Kidney (tissue), 22 donors: ENCODE measurements at places on chromosomes 5 and 9. TPM values are rescaled to one million over a fixed set of nuclear protein-coding genes. Genes with fewer than 3 reads are reported as not detected.

GRCh38 chr9:135216791-135217441 lies 129.4 kb downstream of the OLFM1 start:
- peak; percentile 39 for DNase-seq

SPATA31A3 gene
- polyA plus RNA-seq: not detected

DNA sequence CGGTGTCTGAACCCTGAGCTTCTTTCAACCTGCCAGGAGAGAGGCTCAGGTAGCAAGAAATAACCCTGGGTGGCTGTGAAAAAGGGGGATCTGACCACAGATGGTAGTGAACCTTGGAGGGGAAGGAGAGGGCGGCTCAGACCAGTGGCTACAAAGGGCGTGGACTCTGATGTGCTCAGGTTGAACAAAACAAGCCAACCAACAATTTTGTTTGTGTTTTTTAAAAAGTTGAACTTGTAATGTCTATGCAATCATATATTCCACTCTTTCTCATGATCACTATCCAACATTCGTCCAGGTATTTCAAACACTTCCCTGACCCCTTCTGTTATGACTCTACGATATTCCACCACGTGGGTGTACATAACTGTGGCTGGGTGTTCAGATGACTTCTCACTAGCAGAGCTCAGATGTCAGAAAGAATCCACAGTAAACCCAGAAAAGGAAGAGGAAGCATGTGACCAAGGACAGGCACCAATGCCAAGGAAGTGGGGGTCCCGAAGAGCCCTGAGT lies 20.0 kb downstream of the PTPN3 start:
- no peak for DNase-seq

GRCh38 chr5:179326122-179326927 lies 18.9 kb downstream of the ADAMTS2 start:
- peak; percentile 31 for DNase-seq

C5orf34 gene
- polyA plus RNA-seq: 0.71 TPM
